ENCODE measurements at places on chromosomes 1 and 21.

- no peak for DNase-seq
Observed at GRCh38 chr1:30194741-30195423, 528.5 kb downstream of the MATN1 start.

DNA sequence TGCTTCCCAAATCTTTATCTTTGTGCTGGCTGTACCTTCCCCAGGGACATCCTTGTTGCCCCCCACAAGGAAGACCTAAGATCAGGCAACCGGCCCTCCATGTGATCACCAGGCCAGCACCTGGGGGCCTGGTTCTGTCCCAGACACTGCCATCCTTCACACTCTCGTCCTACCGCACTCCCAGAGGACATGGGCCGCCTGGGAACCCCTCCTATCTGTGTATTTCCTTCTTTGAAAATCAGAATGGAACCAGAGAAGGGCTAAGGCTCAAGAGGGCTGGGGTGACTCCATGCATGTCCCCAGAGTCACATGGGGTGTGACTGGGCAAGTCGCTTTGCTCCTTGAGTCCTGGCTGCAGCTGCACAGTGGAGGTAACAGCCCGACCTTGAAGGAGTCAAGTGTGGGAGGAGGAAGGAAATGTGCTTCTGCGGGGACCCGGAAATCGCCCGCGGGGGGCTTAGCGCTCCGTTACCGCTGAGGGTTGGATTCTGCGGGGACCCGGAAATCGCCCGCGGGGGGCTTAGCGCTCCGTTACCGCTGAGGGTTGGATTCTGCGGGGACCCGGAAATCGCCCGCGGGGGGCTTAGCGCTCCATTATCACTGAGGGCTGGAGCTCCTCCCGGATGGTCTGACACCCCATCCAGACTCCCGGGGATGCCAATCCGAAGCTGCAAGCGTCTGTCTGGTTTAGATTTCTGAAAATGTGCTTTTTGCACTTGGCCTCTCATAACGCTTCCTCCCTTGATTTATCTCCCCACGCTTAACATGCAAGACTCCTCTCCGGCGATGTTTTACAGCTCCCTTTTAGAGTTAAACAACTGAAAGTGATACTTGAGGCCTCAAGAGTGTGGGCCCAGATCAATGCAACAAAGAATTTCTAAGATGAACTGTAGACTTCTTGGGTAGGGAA, 278.9 kb downstream of the NPHP4 start:
- DNase-seq: no peak

- DNase-seq: no peak
Observed at GRCh38 chr1:21946836-21947587, 9.9 kb upstream of the HSPG2 start.

- no peak for DNase-seq
Observed at GRCh38 chr1:23403038-23403336, 21.6 kb downstream of the TCEA3 start.

All from GM12892 (cell line).